ENCODE measurements at places on chromosomes 6 and 20.

DNA sequence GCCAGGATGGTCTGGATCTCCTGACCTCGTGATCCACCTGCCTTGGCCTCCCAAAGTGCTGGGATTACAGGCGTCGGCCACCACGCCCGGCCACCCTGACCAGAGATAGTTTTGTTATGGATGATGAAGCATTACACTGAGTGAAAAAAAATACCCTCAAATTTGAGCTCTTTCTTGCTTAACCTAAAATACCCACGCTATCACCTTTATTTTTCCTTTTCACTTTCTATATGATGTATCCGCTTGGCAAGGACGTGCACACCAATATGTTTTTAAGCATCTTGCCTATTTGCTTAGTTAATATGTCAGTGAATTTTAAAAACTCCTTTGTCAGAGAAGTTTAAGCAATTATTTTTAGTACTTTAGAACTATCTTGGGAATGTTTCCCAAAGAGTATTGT is 150.4 kb downstream of the INSM1 start:
- peaks cover 48% of the 10 kb centered on the region for H3K36me3 ChIP-seq
- no peak overlapping the region for H3K27ac ChIP-seq
- H3K27me3 ChIP-seq: no peaks in the 10 kb centered on the region
- DNase-seq: no peak
- H3K4me1 ChIP-seq: no peaks in the 10 kb centered on the region
- no peak overlapping the region for H3K4me3 ChIP-seq

DNA sequence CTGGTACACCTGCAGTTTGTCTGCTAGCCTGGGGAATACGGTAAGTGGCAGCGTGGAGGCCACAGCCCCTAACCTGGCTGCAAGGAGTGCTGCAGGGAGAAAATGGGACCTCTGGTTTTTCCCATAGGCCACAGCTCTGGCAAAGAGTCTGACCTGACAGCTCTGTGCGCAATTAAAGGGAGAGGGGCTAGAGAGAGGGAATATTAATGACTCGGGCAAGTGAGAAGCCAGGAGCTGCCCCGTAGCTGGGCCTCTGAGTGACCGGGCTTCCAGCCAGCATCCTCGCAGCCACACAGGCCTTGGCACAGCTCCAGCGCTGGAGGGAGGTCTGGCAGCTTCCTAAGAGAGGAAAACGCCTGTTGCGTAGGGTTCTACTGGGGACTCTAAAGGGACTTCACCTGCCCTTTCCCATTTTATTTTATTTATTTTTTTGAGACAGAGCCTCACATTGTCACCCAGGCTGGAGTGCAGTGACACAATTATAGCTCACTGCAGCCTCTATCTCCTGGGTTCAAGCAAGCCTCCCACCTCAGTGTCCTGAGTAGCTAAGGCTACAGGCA is 18.2 kb upstream of the OCSTAMP start:
- no peak overlapping the region for H3K27ac ChIP-seq
- peaks cover 22% of the 10 kb centered on the region for H3K27me3 ChIP-seq
- H3K4me1 ChIP-seq: no peaks in the 10 kb centered on the region
- no peak overlapping the region for H3K4me3 ChIP-seq
- no peak for DNase-seq

GRCh38 chr20:1861347-1861976 is 33.7 kb upstream of the SIRPA start:
- no peaks in the 10 kb centered on the region for H3K4me1 ChIP-seq
- H3K27ac ChIP-seq: no peak overlapping the region
- H3K36me3 ChIP-seq: no peaks in the 10 kb centered on the region
- peaks cover 5% of the 10 kb centered on the region for H3K27me3 ChIP-seq
- H3K4me3 ChIP-seq: no peak overlapping the region
- no peak for DNase-seq

GRCh38 chr6:89596484-89596883 is 42.1 kb downstream of the LYRM2 start:
- peaks cover 31% of the 10 kb centered on the region for H3K4me1 ChIP-seq
- H3K27ac ChIP-seq: peak overlapping the region; percentile 92
- H3K4me3 ChIP-seq: no peak overlapping the region
- DNase-seq: peak; percentile 36
- H3K27me3 ChIP-seq: no peaks in the 10 kb centered on the region
- H3K36me3 ChIP-seq: peaks cover 7% of the 10 kb centered on the region

DNA sequence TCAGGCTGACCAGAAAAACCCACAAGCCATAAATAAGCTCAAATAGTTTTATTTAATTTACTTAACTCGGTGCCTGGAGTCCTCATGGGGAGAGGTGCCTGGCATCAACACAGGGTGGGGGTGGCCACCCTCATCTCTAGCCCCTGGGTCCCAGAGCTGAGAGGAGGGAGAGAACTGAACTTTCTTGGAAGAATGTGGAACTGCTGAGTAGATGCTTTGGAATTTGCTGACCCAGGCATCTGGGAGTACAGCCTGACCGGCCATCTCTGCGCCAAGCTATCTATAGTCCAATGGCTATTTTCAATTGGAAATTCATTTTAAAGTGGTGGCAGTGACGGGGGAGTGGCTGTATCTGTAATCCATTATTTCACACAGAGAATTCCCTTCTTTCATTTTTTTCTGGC is 104.8 kb downstream of the CDH26 start:
- no peak overlapping the region for H3K27ac ChIP-seq
- H3K4me3 ChIP-seq: no peak overlapping the region
- H3K27me3 ChIP-seq: no peaks in the 10 kb centered on the region
- H3K4me1 ChIP-seq: peaks cover 17% of the 10 kb centered on the region
- no peaks in the 10 kb centered on the region for H3K36me3 ChIP-seq
- DNase-seq: no peak
